Large intestine (tissue), 12 donors: ENCODE measurements at places on chromosomes 3 and 15.

DNA sequence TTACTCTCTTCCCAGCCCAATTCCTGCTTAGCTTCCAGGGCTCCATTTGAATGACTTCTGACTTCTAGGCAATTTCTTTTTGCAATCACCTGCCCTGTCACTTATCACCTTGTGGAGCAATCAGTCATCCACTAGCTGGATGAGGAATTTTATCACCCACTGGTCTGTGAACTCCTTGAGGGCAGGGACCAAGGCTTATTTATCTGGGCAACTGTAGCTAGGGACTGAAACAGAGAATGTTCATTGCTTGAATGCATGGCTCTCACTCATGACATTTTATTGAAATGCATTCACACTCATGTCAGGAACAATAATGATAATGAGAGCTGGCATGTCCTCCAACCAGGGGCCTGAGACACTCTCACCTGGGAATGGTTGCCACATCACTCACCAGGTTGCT, 15.5 kb downstream of the TNFAIP8L3 start:
- DNase-seq = peak; percentile 49

- no peak for DNase-seq
Measured at GRCh38 chr15:73696641-73697001, 12.4 kb downstream of the CD276 start.

GRCh38 chr3:22981861-22982260, 221.3 kb upstream of the UBE2E2 start:
- DNase-seq = no peak

- DNase-seq = no peak
Measured at GRCh38 chr3:129911261-129911861, 17.9 kb upstream of the TMCC1 start.

- DNase-seq = no peak
Measured at GRCh38 chr3:129705274-129705673, 98.8 kb upstream of the PLXND1 start.

DNA sequence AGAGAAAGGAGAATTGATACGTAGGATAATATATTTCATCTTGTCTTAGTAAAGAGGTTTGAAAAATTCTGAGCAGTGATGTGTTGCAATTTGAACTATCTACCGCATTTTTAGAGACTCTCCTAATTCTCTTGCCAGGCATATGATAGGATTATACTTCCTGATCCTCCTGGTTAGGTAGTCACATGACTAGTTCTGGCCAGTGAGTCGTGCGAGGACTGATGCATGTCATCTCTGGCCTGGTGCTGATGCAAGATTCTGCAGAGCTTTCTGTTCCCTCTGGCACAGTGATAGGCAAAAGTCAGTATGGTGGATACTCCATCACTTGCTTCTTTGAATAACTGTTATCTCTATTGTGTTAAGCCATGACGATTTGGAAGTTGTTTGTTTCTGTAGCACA, 277.6 kb upstream of the NAALADL2 start:
- DNase-seq = no peak

- DNase-seq = no peak
Measured at GRCh38 chr3:127389913-127390312, 102.1 kb upstream of the PRR20G start.

DNA sequence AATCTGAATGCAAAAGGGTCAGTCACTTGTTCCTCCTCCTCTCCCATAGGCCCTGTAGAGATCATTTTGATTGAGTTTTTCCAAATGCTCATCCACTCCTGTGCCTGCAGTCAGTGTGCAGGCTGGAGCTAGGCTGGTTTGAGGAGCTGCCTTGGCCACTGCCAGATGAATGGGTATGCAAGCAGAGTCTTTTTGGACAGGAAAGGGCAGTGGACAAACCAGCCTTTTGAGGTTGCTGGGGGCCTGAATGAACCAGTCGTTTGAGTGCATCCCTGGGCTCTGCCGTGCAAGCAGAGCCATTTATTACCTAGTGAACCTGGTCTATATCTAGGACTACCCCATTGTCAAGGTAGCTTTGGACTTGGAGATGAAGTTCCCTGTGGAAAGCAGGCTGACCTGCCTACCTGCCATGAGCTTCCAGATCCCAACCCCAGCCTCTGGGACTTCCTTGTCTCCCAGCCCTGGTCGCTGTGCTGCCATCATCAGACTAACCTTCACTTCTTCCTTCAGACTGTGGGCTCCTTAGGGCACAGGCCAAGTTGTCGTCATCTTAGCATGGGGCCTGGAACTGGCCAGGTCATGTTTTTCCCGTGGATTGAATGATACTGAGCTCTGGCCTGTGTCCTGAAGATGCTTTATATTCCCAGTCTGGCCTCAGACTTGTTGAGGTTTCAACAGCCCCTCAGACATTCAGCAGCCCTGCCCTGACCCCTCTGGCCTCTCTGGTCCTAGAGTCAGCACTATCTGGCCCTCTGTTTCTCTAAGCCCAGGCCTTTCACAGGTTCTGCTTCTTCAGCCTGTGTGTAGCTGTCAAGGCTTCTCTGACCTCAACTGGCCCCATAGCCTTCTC, 55.5 kb upstream of the PRR23C start:
- DNase-seq = no peak

DNA sequence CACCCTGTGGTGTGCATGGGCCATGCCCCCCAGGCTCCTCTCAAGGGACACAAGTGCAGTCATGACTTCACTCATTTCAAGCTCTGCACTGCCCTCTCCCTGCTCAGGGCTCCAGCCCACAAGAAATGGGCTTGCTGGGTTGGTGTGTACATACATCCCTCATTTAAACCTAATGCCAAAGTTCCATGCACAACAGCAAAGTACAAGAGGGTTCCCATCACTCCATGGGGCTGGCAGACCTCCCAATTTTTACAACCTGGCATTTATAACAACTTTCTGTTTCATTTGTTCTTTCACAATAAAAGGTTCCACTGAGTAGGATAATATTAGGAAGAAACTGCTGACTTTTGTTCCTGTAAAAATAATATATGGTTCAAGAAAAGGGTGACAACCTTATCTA, 54.3 kb downstream of the HERC2 start:
- peak; percentile 4 for DNase-seq

- no peak for DNase-seq
Measured at GRCh38 chr3:33732394-33732793, 14.3 kb upstream of the CLASP2 start.

DNA sequence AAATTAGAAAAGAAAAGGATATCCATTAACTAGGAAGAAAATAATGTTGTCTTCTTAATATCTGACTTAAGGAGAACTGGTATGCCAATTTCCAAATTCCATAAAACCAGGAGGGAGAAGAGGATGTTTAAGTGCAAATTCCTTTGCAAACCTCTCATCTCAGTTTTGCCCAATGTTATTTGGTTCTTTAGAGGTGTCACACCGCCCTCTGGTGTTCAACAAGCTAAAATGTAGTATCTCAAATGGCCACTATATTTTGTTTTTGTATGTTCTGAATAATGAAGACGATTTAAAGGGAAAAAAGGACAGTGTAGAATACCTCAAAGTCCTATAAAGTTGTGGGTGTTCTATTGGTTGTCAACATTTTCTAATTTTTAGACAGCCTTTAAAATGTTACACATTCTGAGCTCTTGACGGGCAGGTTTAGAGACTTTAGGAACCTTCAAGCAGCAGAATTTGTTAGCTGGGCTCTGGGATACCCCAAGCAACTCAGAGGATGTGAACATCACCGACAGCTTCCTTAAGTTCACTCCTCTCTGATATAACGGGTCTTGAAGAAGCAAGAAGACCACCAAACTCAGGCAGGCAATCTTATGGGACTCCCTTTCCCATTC, 458.3 kb downstream of the MFSD1 start:
- peak; percentile 29 for DNase-seq

- peak; percentile 20 for DNase-seq
Measured at GRCh38 chr3:122268257-122269024, 56.6 kb upstream of the CSTA start.

GRCh38 chr15:45594319-45594718, 7.1 kb downstream of the BLOC1S6 start:
- DNase-seq = no peak

DNA sequence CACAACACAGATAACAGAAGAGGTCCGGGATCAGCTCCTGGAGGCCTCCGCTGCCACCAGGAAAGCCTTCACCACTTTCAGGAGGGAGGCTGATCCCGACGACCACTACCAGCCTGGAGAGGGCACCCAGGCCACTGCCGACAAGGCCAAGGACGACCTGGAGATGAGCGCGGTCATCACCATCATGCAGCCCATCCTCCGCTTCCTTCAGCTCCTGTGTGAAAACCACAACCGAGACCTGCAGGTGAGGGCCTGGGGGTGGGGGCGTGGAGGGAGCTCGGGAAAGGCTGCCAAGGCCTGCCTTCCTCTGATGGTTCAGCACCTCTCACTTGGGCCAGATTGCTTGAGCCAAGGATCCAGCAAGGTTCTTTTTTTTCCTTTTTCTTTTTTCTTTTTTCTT, 210.7 kb upstream of the BHLHE40 start:
- DNase-seq = no peak

GRCh38 chr3:129282727-129283327, 4.2 kb downstream of the HMCES start:
- DNase-seq = no peak

DNA sequence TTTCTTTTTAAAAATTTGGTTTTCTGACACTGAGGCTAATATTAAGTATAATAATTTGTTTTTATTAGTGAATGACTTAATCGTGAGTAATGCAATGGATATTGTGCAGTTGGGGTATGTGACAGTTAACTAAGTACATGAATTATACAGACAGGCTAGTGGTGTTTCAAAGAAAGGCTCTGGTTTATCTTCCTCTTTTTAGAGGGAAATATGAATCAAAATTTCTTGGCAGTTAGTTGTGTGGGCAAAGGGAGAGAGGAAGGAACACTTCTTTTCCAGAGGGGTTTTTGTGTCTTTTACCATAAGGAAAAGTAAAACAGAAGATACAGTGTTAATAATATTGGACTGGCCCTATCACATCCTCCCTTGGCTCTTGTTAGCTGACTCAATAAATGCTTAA, 2.7 kb downstream of the ZNF654 start:
- no peak for DNase-seq

- peak; percentile 76 for DNase-seq
Measured at GRCh38 chr3:177196456-177197040, 734 bp downstream of the TBL1XR1 start.

DNA sequence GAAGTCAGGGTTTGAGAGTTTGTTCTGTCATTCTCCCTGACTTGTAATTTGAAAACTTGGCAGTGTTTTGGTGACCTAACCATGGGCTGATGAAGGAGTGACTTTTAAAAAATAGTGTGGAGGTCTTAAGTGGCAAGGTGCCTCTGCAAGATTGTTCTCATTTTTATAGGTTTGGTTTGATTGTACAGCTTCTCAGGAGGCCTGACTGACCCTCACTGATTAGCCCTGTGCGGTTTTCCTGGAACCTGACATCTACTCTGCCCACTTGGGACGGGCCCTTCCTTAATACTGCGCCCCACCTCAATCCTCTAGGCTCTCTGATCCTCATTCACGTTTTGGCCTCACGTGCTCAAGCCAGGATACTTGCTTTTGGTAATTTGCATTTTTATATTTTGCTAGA, 2.8 kb downstream of the UBE2E1 start:
- no peak for DNase-seq
